ENCODE measurements at places on chromosomes 16 and 17. TPM values are rescaled to one million over a fixed set of nuclear protein-coding genes. Genes with fewer than 3 reads are reported as not detected.
A peak's percentile ranks its signal among the peaks of the same experiment; 100 is the strongest.

PNMT gene
- not detected for total RNA-seq

EXOC3L1 gene
- total RNA-seq: 0.12 TPM

BRIP1 gene
- 19.9 TPM for total RNA-seq

ITGAL gene
- 264 TPM for total RNA-seq

CBX2 gene
- 8.2 TPM for total RNA-seq

CACNG4 gene
- total RNA-seq: not detected

CDT1 gene
- 93.2 TPM for total RNA-seq

GINS2 gene
- 93.0 TPM for total RNA-seq

TBX4 gene
- total RNA-seq: not detected

AP2B1 gene
- total RNA-seq: 172 TPM

ZFPM1 gene
- total RNA-seq: 19.3 TPM

DNA sequence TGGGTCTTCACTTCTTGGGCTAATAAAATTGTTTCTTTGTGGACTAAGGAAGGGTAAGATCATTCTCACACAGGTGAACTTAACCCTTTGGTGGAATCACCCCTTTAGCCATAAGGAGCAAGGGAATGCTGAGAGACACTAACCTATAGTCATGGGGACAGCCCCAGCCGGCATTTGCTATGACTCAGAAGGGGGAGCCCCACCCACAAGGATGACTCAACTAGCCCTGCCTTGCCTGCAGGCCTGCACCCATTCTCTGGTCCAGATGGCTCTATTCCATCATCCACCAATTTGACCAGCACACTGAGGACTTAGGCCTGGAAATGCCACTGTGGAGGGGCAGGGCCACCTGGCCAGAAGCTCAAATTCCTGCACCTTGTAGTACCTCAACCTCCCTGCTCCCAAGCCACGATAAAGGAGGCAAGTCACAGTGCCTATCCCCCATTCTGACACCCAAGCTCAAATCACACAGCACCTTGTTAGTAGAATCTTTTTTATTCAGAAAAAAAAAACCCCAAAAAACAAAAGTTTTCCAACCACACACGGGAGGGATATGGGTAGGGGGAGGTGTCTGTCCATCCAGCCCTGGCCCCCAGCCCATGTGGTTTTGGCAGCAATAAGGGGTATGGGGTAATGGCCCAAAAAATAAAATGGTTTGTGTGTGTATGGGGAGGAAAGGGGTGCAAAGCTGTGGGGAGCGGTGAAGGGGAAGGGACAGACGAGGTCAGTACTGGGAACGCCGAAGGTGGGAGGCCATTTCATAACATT, 3.0 kb downstream of the PFN1 start:
- H3K4me1 ChIP-seq: peaks cover 54% of the 10 kb centered on the region
- H3K27me3 ChIP-seq: no peaks in the 10 kb centered on the region
- DNase-seq: peak; percentile 94
- H3K27ac ChIP-seq: peak overlapping the region; percentile 95
- peak overlapping the region; percentile 95 for H3K4me3 ChIP-seq
- peaks cover 68% of the 10 kb centered on the region for H3K36me3 ChIP-seq

- no peak for DNase-seq
- peak overlapping the region; percentile 86 for H3K4me3 ChIP-seq
- H3K36me3 ChIP-seq: peaks cover 49% of the 10 kb centered on the region
- H3K27me3 ChIP-seq: no peaks in the 10 kb centered on the region
These were observed 759 bp downstream of the ELAC2 start for GRCh38 chr17:13016881-13017654.

- no peak overlapping the region for H3K27ac ChIP-seq
- DNase-seq: no peak
- H3K4me3 ChIP-seq: no peak overlapping the region
- peaks cover 63% of the 10 kb centered on the region for H3K27me3 ChIP-seq
- H3K36me3 ChIP-seq: peaks cover 2% of the 10 kb centered on the region
- peaks cover 36% of the 10 kb centered on the region for H3K4me1 ChIP-seq
These were observed 10.2 kb upstream of the CBX8 start for GRCh38 chr17:79806863-79807720.

- DNase-seq: no peak
- H3K4me3 ChIP-seq: no peak overlapping the region
- no peaks in the 10 kb centered on the region for H3K36me3 ChIP-seq
- H3K27me3 ChIP-seq: peaks cover 7% of the 10 kb centered on the region
These were observed 199.4 kb downstream of the TANC2 start for GRCh38 chr17:63165400-63165799.

GRCh38 chr16:49419862-49420261, 46.3 kb downstream of the C16orf78 start:
- no peaks in the 10 kb centered on the region for H3K27me3 ChIP-seq
- no peaks in the 10 kb centered on the region for H3K4me1 ChIP-seq
- no peak overlapping the region for H3K27ac ChIP-seq
- no peaks in the 10 kb centered on the region for H3K36me3 ChIP-seq
- DNase-seq: no peak

DNA sequence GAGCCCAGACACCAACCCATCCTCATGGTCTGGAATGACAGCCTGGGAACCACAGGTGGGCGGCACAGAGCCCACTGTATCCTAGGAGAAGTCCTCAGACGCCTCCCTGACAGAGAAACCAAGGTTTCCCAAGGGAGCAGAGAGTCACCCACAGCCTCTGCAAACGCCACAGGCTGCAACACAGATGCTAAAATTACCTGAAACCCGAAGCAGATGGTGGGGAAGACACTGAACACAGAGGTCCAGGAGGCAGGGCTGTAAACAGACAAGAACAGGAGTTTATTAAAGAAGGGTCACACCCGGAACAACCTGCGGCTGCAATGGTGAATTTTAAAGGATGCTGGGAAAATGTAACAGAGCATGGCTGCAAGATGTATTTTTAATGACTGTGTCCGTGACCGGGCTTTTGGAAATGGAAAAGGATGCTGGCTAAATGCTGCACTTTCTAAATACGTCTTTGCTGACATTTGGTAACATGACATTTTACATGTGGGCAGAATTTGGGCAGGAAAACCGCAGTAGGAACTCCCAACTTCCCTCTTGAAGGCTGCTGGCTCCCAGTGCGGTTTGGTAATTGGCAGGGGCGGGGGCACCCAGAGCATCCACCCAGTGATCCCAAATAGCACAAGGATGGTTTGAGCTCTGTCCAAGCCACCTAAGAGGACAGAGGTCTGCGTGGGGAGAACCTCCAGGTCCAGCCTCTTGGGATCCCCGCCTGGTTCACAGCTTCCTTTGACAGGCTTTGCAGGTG, 13.1 kb downstream of the SLC38A8 start:
- H3K4me3 ChIP-seq: peak overlapping the region; percentile 25
- H3K27ac ChIP-seq: no peak overlapping the region
- peaks cover 14% of the 10 kb centered on the region for H3K4me1 ChIP-seq
- no peaks in the 10 kb centered on the region for H3K36me3 ChIP-seq

- H3K36me3 ChIP-seq: no peaks in the 10 kb centered on the region
- no peak for DNase-seq
- no peaks in the 10 kb centered on the region for H3K4me1 ChIP-seq
- H3K27ac ChIP-seq: no peak overlapping the region
- no peaks in the 10 kb centered on the region for H3K27me3 ChIP-seq
These were observed 123.7 kb downstream of the SOX9 start for GRCh38 chr17:72244494-72244893.

DNA sequence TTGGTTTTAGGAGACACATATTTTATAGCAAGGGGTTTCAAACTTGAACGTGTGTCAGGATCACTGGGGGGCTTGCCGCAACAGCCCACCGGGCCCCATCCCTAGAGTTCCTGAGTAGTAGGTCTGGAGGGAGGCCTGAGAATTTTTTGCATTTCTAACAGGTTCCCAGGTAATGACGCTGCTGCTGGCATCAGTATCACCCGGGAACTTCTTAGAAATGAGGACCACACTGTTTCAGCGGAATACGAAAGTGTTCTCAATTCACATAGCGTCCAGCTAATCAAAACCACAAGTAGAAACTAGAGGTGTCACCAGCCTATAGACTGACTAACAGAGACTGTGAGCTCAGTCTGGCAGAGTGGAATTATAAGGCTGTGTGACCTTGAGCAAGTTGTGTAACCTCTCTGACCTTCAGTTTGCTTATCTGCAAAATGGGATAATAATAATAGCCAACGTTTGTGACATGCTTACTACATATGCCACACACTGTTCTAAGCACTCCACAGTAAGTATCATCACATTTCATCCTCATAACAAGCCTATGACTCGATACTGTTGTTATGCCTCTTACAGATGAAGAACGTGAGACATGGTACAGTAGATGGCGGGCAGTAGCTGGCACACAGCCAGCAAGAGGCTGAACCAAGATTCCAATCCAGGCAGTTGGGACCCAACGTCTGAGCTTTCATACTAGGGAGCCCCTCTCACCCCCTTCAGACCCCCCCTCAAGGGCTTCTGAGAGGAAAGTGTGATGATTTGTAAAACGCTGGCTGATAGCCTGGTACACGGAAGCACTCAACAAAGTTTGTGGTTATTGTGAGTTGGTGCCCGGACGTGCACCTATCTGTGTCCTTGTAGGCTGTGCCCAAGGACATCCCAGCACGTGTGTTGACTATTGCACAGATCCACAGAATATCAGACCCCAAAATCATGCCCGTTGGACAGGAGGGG, 4.6 kb upstream of the ICAM2 start:
- peak overlapping the region; percentile 85 for H3K27ac ChIP-seq
- peaks cover 63% of the 10 kb centered on the region for H3K4me1 ChIP-seq
- peaks cover 4% of the 10 kb centered on the region for H3K36me3 ChIP-seq
- H3K27me3 ChIP-seq: no peaks in the 10 kb centered on the region
- peak overlapping the region; percentile 73 for H3K4me3 ChIP-seq
- peak; percentile 76 for DNase-seq

GRCh38 chr17:26962255-26963162, 331.4 kb upstream of the WSB1 start:
- no peak for DNase-seq
- no peaks in the 10 kb centered on the region for H3K4me1 ChIP-seq
- no peak overlapping the region for H3K4me3 ChIP-seq

GRCh38 chr16:66925322-66925840, at the start of gene RRAD:
TSS of gene RRAD (minus strand) at chr16:66925535. CDS start at chr16:66925179, 356 bp downstream.
- peaks cover 34% of the 10 kb centered on the region for H3K27me3 ChIP-seq
- DNase-seq: peak; percentile 66
- H3K27ac ChIP-seq: peak within 1 kb of the TSS; percentile 75
- H3K4me1 ChIP-seq: peaks cover 26% of the 10 kb centered on the region
- H3K4me3 ChIP-seq: peak within 1 kb of the TSS; percentile 75
- no peaks in the 10 kb centered on the region for H3K36me3 ChIP-seq

GRCh38 chr17:20996724-20997615, 45.8 kb downstream of the USP22 start:
- no peaks in the 10 kb centered on the region for H3K27me3 ChIP-seq
- H3K4me1 ChIP-seq: peaks cover 27% of the 10 kb centered on the region
- H3K27ac ChIP-seq: no peak overlapping the region
- H3K36me3 ChIP-seq: peaks cover 19% of the 10 kb centered on the region

Data from activated CD4-positive, alpha-beta T cell treated with anti-CD3 and anti-CD28 coated beads, Interleukin-2, amount 10 ng/mL, durations not matched to agents 24 days and 14 days (primary cell).